ENCODE measurements at places on chromosomes 5 and 9.

DNA sequence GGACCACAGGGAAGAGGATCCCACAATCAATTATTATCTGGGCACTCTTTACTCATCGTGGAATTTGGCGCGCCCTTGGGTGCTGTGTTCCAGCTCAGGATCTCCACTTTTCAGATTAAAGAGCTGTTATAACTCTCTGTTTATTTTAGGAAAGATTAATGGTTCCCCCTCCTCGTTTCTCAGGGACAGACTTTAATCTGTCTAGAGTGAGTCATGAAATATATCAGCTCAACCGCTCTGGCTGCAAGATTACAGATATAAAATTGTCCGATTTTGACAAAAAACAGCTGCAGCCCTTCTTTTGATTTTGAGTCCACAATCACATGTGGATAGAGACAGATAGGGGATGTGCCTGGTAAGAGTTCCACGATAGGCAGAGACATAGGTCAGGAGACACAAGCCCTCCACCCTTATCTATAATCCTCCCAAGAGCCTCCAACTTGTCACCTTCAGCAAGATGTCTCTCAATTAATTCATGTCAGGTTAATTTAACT lies 77.6 kb upstream of the ANKRD55 start:
- no peak for DNase-seq

GRCh38 chr5:55623789-55624188 lies 88.3 kb downstream of the SLC38A9 start:
- no peak for DNase-seq

GRCh38 chr5:93886098-93886806 lies 144.9 kb upstream of the POU5F2 start:
- no peak for DNase-seq

GRCh38 chr5:21709770-21710169 lies 1143.4 kb downstream of the CDH12 start:
- no peak for DNase-seq

- no peak for DNase-seq
Measured at GRCh38 chr9:108668191-108668937, 187.4 kb downstream of the ACTL7B start.

DNA sequence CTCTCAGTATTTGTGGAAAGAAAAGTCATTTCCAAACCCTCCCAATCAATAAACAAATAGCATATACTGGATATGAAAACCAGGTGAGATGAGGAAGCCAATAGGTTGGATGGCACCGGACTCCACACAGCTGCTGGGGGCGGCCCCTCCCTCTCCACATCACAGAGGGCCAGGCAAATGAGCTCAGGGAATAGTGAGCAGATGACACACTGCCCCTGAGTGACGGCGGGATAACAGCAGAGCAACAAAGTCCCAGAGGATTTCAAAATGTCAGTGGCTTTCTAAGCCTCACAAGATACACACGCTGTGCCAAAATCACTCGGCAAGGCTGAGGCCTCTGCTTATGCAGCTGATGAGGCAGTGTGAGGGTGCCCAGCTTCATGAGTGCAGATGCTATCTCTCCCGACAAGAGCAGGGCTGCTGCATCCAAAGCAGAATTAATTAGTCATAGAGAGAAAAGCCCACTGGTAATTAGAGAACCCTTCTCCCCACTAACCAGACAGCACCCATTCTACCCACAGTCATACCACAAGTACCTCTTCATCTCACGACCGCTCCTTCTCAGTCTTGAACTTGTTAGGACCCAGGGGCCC lies 235.0 kb upstream of the NFIL3 start:
- no peak for DNase-seq

DNA sequence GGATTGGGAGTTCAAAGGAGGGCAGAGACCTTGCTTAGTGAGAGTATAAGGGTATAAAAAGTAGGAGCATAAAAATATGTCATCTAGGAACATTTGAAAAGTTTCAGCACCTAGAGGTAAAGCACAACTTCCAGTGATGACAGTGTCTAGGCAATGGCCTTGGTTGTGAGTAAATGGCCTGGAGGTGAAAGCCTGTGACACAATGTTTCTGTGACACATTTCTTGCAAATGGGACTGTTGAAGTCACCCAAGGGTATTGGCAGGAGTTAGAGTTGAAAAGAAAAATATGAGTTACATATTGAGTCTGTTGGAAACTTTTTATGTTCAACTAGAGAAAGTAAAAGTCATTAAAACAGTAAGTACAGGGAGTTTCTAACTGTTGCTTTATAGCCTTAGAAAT lies 14.8 kb downstream of the C5orf47 start:
- DNase-seq = no peak

DNA sequence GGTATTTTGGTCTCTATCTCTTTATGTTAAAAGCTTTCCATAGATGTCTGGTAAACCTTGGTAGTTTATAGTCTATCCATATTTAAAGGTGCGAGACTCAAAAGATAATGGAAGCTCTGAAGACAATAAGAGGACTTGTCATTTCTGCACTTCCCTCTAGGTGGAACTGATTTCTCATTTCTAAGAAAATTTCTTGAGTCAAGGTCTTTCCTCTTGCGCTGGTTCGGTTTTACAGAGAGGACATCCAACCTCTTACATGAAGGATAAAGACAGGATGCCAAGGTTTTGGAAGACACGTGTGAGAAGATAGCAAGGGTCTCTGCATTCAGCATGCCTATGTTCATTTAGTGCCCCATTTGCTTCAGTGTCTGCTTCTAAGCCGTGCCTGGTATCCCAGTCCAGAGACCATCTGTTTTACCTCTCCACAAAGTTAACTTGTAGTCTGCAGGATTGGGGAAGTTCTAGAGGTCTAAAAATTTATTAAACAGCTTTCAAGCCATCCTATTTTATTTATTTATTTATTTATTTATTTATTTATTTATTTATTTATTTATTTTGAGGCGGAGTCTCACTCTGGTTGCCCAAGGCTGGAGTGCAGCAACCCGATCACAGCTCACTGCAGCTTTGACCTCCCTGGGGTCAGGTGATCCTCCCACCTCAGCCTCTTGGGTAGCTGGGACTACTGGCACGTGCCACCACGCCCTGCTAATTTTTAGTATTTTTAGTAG lies 41.6 kb downstream of the KIAA1191 start:
- no peak for DNase-seq

DNA sequence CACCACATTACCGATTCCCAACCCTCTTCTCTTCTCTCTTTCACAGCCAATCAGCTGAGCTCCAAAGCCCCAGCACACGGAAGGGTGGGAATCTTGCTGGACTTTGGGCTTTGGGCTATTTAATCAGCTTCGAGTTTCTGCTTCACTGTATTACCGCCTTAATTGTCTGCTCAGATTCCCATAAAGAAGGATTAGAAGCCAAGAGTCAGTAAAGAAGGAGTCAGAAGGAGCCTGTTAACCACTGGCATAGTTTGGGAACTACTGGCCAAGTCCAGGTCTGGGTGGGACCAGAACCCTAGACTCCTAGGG lies 4.4 kb downstream of the SPRY4 start:
- DNase-seq = no peak

- DNase-seq = no peak
Measured at GRCh38 chr5:25975885-25976284, 1062.5 kb downstream of the CDH9 start.

DNA sequence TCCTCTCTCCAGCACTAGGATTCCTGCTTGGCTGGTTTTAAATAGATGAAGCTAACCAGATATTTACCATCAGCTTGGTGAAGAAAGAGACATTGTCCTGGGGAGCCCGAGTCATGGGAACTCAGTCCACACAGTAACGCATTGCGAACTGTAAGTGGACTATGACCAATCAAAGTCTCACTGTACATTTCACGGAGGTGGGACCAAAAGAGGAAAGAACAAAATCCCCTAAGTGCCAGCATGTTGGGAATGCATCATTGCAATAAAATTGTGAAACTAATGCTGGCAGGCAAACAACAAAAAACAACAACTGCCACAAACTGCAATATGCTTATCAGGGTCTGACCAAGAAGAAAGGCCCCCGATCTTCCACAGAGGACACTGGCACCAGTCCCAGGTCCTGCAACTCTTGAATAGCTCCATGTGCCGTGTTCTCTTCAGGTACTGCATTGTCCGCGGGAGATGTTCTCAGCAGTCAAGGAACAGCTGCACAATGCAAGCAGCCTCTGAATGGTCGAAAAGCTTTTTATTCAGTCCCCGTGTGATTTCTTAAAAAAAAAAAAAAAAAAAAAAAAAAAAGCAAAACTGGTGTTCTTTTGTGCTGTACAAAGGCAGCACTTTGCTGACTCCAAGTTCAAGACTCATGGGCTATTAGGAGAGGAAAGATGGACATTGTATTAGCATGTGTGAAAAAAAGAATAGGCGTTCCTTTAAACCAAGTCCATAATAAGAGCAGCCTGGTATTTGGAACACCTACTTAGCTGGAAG lies 38.1 kb downstream of the SEMA6A start:
- no peak for DNase-seq

DNA sequence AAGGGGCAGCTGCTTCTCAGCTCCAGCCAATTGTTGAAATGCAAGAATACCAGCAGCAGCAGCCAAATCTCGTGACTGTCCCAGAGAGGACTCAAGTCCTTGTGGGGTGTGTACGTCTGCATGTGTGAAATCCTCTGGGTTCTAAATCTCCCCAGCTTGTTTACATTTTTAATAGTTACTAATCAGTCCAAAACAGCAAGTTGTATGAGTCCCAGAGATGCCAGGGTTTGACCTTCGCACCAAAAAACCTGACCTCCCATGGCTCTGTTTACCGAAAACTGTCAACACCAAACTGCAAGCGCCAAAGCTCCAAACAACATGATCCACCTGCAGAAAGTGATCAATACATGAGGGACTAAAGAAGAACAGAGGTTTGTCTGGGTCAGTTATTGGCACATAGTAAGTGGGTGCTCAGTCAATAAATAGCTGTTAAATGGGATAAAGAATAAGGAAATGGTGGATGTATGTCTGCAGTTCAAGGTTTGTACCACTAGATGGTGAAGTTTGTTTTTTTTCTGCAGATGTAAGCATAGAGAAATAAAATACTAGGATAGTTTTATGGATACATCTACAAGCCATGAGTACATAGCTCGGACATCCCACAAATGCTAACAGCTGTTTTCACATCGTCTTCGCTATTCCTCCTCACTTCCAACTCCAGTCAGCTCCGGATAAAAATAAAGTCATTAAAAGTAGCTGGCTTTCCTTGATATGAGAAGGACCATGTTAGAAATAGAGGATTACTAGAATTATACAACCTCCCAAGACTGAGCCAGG lies 85.3 kb upstream of the ADRB2 start:
- no peak for DNase-seq

DNA sequence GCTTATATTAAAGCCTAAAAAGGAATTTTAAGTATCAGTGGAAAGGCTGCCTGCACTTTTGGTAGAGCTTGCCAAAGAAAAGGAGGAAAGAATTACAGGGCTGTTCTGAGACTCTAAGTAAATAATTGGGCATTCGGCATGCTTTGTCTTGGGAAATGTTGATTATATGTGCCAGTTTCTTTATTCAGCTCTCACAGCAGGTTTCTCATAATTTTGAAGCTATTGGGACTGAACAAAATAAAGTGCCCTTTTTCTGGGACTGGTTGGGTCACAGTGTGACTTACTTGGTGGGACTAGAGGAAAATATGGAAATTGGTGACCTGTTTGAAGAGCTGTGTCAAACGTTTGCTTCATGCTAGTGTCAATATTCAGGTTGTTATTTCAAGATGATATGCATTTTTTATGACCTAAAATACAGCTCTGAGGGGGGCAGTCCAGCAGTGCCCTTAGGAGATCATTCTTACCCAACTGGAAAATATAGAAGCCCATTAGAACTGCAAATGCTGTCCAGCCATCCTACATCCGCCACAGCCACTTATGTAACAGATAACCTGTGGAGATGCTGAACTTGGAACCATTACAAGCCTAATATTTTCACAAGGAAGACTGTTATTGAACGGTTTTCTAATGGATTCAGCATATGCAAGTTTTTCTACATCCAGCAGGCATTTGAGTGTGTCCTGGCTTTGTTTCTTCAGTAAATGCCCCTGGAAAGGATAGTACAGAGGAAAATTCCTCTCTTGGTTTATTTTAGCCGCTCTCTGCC lies 122.4 kb downstream of the SNCAIP start:
- no peak for DNase-seq

GRCh38 chr5:171309276-171310211 lies 496 bp downstream of the TLX3 start:
- DNase-seq = no peak

Data from stimulated activated CD4-positive, alpha-beta T cell treated with anti-CD3 and anti-CD28 coated beads, TNF-alpha, amount 100 ng/mL, for 24 hours (primary cell).